ENCODE measurements at places on chromosomes 5 and 9. TPM values are rescaled to one million over a fixed set of nuclear protein-coding genes. Genes with fewer than 3 reads are reported as not detected.

IL4 gene
- not detected for polyA plus RNA-seq

PHF19 gene
- 33.4 TPM for polyA plus RNA-seq

SPATA9 gene
- polyA plus RNA-seq, result 1.4 TPM

DBH gene
- polyA plus RNA-seq, result 0.72 TPM

CA9 gene
- polyA plus RNA-seq, result 0.87 TPM

FTMT gene
- polyA plus RNA-seq, result not detected

CATSPER3 gene
- 0.87 TPM for polyA plus RNA-seq

F12 gene
- 0.52 TPM for polyA plus RNA-seq

MCTP1 gene
- polyA plus RNA-seq, result 7.2 TPM

RMI1 gene
- 7.9 TPM for polyA plus RNA-seq

EMB gene
- polyA plus RNA-seq, result 1.9 TPM

C6 gene
- polyA plus RNA-seq, result 0.38 TPM

MARCOL gene
- not detected for polyA plus RNA-seq

IRF1 gene
- polyA plus RNA-seq, result 8.3 TPM

KLF4 gene
- polyA plus RNA-seq, result 20.4 TPM

IL17B gene
- polyA plus RNA-seq, result 316 TPM

TRIM7 gene
- 21.6 TPM for polyA plus RNA-seq

FAM120A gene
- 56.3 TPM for polyA plus RNA-seq

SLC6A19 gene
- not detected for polyA plus RNA-seq

IFNA8 gene
- polyA plus RNA-seq, result not detected

DCTN3 gene
- polyA plus RNA-seq, result 62.5 TPM

PCDHGA11 gene
- 2.7 TPM for polyA plus RNA-seq

CCL28 gene
- polyA plus RNA-seq, result 0.14 TPM

SLC6A3 gene
- not detected for polyA plus RNA-seq

SPZ1 gene
- not detected for polyA plus RNA-seq

PCDHB14 gene
- 6.3 TPM for polyA plus RNA-seq

ADGRD2 gene
- polyA plus RNA-seq, result 0.08 TPM

CBY3 gene
- 0.37 TPM for polyA plus RNA-seq

SHISAL2B gene
- polyA plus RNA-seq, result 0.40 TPM

CCDC192 gene
- polyA plus RNA-seq, result 0.48 TPM

TGFBI gene
- polyA plus RNA-seq, result 161 TPM
